ENCODE measurements at places on chromosomes 7 and 10.

DNA sequence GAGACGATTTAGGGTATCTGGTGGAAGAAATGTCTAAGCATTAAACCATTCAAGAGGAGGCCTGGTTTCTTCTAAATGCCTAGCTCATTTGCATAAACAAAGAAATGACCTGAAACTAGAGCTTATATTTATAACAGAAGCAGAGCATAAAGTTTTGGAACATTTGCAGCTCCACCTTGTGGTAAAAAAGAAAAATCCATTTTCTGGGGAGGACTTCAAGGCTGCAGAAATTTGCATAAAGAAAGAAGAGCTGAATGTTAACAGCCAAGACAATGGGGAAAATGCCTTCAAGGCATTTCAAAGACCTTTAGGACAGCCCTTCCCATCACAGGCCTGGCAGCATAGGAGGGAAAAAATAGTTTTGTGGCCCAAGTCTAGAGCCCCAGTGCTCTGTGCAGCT lies 362.0 kb downstream of the ZNF248 start:
- DNase-seq: no peak

- no peak for DNase-seq
Measured at GRCh38 chr10:17146892-17147291, 17.3 kb upstream of the CUBN start.

GRCh38 chr7:140475747-140476333 lies 3.5 kb downstream of the MKRN1 start:
- DNase-seq: peak; percentile 26

GRCh38 chr7:4277936-4278335 lies 404.2 kb upstream of the FOXK1 start:
- DNase-seq: no peak

DNA sequence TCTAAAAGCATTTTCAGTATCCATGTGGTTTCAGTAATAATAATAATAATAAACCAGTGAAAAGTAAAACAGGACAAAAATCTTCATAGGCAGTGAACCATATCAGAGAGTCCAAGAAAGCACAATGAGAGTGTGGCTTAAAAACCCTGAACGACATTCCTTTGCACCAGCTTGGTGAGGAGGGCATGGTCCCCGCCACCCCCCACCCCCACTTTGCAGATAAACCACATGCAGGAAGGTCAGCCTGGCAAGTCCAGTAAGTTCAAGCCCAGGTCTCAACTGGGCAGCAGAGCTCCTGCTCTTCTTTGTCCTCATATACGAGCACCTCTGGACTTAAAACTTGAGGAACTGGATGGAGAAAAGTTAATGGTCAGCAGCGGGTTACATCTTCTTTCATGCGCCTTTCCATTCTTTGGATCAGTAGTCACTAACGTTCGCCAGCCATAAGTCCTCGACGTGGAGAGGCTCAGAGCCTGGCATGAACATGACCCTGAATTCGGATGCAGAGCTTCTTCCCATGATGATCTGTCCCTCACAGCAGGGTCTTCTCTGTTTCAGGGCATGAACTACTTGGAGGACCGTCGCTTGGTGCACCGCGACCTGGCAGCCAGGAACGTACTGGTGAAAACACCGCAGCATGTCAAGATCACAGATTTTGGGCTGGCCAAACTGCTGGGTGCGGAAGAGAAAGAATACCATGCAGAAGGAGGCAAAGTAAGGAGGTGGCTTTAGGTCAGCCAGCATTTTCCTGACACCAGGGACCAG lies 172.5 kb downstream of the EGFR start:
- DNase-seq: no peak

- DNase-seq: no peak
Measured at GRCh38 chr10:22464966-22465629, 119.8 kb downstream of the SPAG6 start.

- DNase-seq: no peak
Measured at GRCh38 chr10:5484205-5484604, 15.2 kb downstream of the CALML5 start.

- DNase-seq: no peak
Measured at GRCh38 chr7:22051886-22052673, 106.4 kb upstream of the CDCA7L start.

DNA sequence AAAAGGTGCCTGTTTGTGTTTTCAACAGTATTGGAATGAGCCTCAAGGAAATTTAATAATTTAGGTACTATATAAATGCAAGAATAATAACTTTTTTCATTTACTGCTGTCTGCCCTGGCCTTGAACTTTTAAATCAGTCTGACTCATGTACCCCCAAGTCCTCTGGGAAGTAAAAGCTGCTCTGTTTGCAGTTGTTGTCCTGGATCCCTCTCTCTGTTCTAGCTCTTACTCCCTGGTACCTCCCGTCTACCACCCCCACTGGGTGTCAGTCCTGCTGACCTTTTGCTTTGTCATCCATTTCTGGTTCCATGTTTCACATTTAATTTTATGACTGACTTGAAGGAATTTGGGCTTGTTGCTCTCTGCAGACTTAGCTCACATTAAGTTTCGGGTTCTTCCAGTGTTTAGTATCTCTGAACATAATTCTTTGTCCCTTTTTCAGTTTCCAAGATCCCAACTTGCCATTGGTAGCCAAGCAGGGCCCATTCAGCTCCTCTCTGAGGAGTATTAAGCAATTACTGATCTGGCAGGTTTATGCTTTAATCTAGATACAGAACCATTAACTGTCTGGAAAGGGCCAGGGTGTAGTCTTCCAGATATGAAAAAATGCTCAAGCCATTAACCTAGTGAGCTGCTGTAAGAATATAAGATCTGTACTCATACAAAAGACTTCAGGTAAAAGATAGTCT lies 208.7 kb upstream of the FAM3C start:
- DNase-seq: no peak

- no peak for DNase-seq
Measured at GRCh38 chr7:130274983-130275591, 8.4 kb downstream of the CPA2 start.

GRCh38 chr7:28572321-28573058 lies 160.2 kb downstream of the CREB5 start:
- DNase-seq: no peak

DNA sequence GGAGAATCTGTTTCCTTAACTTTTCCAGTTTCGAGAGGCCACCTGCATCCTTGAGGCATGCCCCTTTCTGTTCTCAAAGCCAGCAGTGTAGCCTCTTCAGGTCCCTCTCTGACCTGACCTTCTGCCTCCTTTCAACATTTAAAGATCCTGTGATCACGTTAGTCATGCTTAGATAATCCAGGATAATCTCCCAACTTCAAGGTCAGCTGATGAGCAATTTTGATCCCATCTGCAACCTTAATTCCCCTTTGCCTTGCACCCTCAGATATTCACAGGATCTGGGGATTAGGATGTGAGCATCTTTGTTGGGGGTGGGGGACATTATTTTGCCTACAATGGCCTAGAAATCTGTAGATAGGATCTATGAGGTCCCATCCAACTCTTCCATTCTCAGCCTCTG lies 8.0 kb downstream of the HKDC1 start:
- no peak for DNase-seq

DNA sequence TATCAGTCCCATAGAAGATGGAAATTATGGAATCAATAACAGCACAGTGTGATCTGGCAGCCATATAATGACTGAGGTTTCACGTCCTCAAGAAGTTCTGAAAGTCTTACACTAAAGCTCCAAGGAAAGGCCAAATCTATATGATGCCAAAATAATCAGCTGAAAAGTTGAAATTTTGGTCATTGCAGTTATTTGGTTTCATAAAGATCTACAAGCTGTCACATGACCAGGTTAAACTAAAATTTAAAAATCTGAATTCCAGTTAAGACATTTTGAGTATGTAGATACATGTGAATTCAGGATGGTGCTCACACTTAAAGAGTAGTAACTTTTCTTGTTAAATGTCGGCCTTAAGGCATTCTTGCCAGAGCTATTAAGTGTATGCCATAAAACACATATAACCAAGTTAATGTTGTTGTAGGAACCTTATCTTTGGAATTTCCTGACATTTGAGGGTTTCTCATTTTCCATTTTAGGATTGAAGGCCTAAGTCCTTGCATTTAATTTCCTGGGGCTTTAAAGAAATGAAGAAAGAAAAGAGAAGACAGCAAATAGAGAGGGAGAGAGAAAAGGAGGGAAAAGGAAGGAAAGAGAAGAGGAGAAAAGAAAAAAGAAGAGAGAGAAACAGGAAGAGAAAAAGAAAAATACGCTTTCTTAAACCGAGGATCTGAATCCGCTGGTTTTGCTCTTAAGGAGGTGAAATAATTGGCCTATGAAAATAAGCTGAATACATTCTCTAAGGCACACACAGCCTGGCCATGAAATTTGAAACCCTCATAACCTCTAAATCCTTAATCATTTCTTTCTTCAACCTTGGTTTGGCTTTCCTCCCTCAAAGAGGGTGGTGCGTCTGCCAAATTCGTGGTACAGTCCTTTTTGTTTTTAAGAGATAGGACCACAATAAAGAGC lies 43.8 kb downstream of the DENND2A start:
- no peak for DNase-seq

GRCh38 chr10:14282276-14282675 lies 48.4 kb downstream of the FRMD4A start:
- DNase-seq: no peak

DNA sequence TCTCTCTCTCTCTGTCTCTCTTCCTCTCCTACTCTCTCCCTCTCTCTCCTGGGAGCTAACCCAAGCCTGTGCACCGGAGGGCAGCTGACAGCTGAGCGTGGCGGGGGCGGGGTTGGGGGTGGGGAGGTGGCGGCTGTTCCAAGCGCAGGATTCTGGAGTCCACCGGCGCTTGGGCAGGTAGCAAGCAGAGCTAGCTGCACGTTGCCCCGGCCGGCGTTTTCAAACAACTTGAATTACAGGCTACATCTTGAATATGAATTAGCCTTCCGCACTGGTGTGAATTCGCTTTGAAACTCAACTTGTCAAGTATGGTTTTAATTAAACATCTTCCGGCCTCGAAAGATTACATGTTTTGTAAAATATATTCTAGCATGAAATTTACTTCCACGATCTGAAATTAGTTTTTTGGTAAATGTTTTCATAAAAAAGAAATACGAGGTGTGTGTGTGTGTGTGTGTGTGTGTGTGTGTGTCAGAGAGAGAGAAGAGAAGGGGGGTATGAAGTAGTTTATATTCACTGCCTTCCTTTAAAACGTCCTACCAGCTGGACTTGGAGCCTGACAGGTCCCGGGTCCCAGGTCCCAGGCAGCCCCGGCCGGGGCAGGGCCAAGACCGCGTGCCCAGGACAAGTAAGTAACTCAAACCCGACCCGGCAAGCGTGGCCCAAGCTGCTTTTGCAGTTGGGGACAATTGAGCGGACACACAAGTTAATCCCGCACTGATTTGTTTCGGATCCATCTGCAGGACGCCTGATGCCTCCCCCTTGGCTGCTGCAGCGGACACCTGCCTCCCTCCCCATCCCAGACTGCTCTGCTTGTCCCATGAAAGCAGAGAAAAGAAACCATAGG lies 9.0 kb upstream of the DLX6 start:
- DNase-seq: no peak

- DNase-seq: no peak
Measured at GRCh38 chr7:37732888-37733287, 49.3 kb downstream of the GPR141 start.

GRCh38 chr7:115851291-115851690 lies 179.3 kb downstream of the TFEC start:
- no peak for DNase-seq

All from NCI-H510A (cell line).